Stimulated activated CD4-positive, alpha-beta T cell treated with anti-CD3 and anti-CD28 coated beads, TNF-alpha, amount 100 ng/mL, for 4 hours (primary cell): ENCODE measurements at places on chromosomes 1 and 21.

DNA sequence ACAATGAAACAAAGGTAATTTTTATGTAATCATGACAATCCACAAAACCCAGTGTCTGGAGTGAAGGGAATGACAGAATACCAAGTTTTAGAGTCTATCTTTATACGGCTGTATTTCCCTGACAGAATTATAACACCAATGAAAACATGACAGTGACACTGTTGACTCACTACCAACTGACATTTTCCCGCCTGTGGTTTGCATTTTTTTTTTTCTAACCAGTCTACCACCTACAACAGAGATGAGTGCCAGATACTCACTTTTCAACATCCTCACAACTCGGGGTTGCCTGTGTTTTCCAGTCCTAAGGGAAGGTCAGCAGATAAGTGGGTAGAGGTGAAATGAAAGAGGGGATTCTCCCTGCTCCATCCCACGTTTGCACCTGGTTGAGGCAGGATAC, 118.9 kb downstream of the KCNJ6 start:
- no peak for DNase-seq

GRCh38 chr1:177145106-177146070, 19.1 kb downstream of the ASTN1 start:
- DNase-seq = no peak

- no peak for DNase-seq
Observed at GRCh38 chr1:14426854-14427253, 171.6 kb upstream of the KAZN start.

GRCh38 chr1:13487143-13487868, 26.5 kb downstream of the LRRC38 start:
- no peak for DNase-seq

GRCh38 chr1:235129774-235130570, 1.3 kb upstream of the TOMM20 start:
- no peak for DNase-seq

DNA sequence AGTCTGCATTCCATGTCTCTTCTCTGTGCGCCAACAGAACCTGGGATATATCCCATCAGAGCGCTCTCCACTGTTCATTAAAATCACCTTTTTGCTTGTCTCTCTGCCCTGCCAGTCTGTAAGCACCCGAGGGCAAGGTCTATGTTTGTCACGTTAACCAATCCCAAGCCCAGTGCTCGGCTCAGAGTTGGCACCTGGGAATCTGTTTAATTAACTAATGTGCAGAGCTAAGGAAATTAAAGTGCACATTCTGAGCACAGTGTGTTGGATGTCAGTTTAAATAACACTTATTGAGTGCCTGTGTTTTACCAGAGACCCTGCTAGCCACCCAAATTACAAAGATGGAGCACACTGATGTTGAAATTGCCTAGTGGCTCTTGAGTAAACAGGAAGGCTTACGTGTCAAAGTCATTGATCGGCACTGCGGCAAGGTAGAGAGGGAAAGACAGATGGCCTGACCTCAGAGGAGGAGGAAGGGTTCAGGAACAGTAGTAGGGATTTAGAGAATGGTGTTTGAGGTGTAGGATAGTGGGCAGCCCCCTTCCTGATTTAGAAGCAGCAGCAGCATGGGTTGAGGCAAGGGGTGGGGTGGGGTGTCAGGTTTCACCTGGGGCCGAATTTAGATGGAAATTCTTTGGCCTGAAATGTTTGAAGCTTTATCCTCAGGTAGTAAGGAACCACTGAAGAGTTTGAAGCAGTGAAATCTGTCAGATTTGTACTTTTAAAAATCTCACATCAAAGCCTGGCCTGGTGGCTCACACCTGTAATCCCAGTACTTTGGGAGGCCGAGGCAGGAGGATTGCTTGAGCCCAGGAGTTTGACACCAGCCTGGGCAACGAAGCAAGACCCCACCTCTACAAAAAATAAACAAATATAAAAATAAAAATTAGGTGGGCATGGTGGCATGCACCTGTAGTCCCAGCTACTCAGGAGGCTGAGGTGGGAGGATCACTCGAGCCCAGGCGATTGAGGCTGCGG, 7.7 kb downstream of the ARMH1 start:
- no peak for DNase-seq

- no peak for DNase-seq
Observed at GRCh38 chr1:48038270-48038767, 41.1 kb upstream of the TRABD2B start.

DNA sequence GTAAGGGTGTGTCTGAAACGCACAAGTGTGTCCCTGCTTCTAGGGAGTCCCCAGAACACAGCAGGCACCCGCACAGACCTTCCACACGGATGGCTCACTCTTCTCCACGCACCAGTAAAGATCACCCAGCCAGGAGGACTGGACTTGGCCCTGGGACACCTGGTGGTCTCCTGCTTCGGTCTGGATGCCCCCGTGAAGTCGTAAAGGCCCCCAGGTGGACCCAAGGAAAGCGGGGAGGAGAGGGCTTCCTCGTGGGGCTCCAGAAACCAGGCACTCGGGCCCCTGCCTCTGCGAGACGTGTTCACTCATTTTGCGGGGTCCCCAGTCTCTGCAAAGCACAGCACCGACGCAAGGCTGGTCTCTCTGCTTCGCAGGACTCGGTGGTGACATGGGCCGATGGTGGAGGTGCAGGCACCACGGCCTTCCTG, 20.2 kb upstream of the COL6A2 start:
- DNase-seq = no peak

DNA sequence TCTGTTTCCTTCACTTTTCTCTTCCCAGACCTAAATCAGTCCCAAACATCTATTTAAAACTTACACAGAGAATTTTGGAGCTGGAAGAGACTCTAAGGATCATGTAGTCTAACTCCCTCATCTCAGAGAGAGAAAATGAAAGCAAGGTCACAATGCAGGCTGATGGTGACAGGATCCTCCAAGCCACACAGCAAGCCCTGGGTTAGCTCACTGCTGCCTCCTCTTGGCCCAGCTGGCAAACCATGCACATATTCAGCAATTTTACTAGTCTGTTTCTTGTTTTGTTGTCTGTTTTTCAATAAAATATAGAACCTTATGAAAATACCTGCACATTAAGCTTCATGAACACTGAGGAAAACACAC, 27.7 kb upstream of the LY9 start:
- peak; percentile 74 for DNase-seq

DNA sequence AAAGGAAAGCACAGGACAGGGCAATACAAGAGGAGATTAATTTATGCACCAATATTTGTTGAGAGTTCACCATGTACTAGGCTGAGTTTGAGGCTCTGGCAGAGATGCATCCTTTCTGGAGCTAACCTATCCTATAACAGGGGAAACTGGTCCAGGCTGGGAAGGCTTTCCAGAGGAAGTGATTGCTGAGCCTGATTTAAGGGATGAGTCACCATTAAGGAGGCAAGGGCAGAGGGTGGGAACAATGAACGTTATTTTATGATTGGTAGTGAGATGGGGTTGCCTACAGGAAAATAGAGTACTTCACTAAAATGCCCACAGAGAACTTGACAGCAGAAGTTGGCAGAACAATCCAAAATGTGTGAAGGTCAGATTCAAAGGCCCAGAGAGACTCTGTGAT, 141.4 kb downstream of the PLPP3 start:
- DNase-seq = no peak

DNA sequence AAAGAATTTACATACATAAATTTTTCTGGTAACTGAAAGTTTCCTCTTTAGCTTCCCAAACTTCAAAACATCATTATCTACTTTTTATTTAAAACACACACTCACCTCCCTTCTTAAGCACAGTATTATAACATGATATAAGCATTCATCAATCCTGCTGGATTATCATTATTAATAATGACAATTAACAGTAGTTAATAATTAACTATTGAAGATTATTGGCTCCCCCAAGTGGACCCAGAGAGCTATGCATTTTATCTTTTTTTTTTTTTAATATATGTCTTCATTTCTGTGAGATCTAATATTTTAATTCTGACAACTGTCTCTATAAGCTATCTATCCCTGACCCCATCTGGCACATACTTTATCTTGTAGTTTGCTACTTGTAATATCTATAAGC, 252.1 kb upstream of the CACYBP start:
- no peak for DNase-seq

- no peak for DNase-seq
Observed at GRCh38 chr1:69288416-69288815, 279.3 kb upstream of the LRRC7 start.

DNA sequence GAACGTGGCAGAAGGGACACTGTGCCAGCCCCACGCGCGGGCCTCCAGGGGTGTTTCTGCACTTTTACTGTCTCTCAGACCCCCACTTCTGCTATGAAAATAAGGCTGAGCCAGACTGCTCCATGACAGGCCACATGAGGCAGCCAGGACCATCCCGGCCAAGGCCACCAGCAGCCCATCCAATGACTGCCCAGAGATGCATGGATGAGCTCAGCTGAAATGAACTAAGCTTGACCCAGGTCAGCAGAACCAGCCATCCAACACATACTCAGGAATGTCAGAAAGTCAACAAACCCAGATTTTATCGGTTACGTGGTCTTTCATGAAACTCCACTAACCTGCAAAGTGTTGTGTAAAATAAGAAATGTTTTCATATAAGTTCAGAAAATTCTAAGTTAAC, 51.2 kb downstream of the CCDC185 start:
- no peak for DNase-seq

GRCh38 chr1:199778324-199778955, 249.1 kb upstream of the NR5A2 start:
- no peak for DNase-seq

- no peak for DNase-seq
Observed at GRCh38 chr1:30106125-30106524, 617.3 kb downstream of the MATN1 start.

- no peak for DNase-seq
Observed at GRCh38 chr1:166544561-166544960, 294.7 kb upstream of the POGK start.

GRCh38 chr1:183310753-183311479, 107.3 kb downstream of the NMNAT2 start:
- no peak for DNase-seq

- no peak for DNase-seq
Observed at GRCh38 chr1:5975133-5975880, 16.9 kb downstream of the NPHP4 start.

GRCh38 chr1:23995431-23995837, 15.3 kb upstream of the SRSF10 start:
- no peak for DNase-seq

DNA sequence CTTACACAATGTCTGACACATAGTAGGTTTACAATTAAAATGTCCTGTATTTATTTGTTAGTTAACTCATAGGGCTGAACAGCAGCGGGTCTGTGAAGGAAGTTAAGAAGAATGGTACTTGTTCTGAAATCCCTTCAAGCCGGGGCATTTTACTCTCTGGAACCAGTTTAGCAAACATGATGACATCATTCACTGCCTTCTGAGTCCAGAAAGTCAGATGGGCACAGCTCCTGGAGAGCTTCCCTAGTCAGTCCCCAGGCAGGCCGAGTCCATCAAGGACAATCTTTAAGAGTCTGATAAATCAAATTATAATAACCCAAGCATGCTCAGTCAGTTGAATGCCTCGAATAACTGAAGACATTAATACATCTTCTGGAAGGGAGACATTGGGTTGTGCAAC, 125.4 kb upstream of the DAB1 start:
- no peak for DNase-seq

DNA sequence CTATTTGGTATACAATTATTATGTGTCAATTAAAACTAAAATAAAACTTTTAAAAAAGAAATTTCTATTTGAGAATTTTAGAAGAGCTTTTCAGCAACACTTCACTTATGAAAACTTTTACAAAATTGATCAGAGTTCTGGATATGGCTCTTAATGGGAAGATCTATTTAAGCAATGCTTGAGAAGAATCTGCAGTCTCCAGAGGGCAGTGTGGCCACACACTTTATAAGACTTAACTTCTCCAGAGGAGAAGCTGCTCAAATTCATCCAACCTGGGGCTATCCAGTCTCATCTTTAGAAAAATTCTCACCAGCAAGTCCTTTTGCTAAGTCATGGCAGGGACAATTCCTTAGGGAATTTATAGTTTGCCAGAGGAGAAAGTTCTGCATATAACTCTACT, 25.2 kb upstream of the AGO1 start:
- no peak for DNase-seq

DNA sequence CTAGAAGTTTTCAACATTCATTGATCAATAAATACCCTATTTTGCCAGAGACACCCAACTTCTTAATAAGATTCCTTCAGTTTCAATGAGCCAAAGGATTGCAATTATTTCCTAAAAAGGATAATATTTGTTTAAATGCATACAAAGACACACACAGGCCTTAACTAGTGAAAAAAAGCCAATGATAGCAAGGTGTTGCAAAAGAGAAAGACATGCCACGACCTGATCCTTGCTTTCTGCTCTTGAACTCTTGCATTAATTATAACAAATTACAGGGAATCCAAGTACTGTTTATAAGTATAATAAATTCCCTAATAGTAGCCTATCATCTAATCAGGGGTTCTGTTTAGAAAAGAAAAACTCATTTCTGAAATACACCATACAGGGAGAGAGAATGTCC, 131.1 kb downstream of the PTPN14 start:
- no peak for DNase-seq

DNA sequence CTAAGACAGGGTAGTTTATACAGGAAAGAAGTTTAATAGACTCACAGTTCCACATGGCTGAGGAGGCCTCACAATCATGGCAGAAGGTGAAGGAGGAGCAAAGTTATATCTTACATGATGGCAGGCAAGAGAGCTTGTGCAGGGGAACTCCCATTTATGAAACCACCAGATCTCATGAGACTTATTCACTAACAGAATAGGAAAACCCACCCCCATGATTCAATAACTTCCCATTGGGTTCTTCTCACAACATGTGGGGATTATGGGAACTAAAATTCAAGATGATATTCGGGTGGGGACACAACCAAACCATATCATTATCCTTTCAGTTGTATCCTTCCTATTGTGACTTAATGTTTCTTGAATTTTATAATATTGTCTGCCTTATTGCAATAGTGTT, 13.4 kb upstream of the DDAH1 start:
- DNase-seq = no peak

DNA sequence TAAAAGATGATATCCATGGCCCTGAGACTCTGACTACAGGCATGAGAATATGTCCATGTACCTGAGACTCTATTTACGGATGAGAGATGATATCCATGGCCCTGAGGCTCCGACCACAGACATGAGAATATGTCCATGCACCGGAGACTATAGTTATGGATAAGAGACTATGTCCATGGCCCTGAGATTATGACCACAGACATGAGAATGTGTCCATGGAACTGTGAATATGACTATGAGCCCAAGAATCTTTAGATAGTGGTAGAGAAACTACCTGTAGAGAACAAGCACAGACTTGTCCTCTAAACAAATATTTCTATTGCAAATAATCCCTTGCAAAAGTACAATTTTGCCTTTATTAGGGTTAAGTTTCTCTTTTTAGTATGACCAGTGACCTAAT, 263.2 kb downstream of the PCP4 start:
- DNase-seq = no peak

GRCh38 chr1:35531368-35531767, 25.8 kb downstream of the KIAA0319L start:
- DNase-seq = no peak
